ENCODE measurements at places on chromosomes 1 and 21.

GRCh38 chr1:59199719-59200376 lies 97.0 kb upstream of the FGGY start:
- no peak for DNase-seq

DNA sequence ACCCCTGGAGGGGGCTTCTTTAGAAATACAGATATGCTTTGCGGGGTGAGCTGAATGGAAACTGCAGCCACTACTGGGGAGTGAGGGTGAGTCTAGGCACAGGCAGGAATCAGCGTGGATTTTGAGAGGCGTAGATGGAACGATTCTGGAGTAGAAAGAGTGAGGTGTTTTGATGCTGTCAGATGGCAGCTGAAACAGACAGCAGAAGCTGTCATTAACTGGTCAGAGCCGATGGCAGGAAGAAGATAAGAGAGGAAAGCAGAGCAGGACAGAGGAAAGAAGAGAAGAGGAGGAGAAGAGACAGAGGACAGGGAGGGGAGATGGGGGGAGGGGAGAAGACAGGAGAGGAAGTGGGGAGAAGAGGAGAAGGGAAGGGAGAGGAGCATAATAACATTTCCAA lies 138.5 kb downstream of the LRIG2 start:
- DNase-seq, result no peak

DNA sequence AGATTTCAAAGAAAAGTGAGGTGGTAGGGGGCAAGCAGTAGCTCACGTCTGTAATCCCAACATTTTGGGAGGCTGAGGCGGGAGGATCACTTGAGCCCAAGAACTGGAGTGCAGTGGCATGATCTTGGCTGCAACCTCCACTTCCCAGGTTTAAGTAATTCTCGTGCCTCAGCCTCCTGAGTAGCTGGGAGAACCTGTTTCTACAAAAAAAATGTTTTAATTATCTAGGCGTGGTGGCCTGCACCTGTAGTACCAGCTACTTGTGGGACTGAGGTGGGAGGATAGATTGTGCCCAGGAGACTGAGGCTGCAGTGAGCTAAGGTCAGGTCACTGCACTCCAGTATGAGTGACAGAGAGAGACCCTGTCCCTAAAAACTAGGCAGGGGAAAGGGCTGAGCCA lies 2.6 kb upstream of the TSPAN1 start:
- DNase-seq, result no peak

DNA sequence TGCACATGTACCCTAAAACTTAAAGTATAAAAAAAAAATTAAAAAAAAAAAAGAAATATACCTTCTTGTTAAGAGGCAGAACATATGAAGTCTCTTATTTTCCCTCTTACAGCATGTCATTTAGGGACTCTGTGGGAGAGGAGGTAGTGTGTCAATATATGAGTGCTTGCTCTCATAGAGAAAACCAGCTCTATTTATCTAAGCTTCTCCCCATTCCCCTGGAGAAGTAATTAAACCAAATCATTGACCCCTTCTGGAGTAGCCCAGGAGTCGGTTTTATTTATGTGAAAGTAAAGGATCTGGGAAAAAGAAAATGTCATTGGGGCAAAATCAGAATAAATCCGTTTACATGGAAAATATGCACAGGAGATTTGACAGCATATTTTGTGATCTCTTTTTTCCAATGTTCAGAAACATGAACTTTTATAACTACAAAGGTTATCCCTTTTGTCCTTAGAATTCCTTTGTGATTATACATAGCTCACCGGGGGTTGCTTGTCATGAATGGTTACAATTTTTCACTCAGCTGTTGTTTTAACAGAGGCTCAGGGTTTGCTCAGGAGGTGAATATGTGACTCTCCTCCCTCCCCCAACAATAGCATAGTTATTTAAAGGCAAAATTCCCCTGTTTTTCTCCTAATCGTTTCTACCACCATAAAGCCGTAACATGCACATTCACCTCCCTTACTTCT lies 114.5 kb upstream of the C1orf21 start:
- DNase-seq, result no peak

- no peak for DNase-seq
Observed at GRCh38 chr1:87089823-87090222, 175.4 kb downstream of the HS2ST1 start.

Measured in stimulated activated CD8-positive, alpha-beta memory T cell treated with anti-CD3 and anti-CD28 coated beads, Interleukin-7, amount 100 ng/mL, for 1 hour (primary cell).